ENCODE measurements at places on chromosomes 4 and X. TPM values are rescaled to one million over a fixed set of nuclear protein-coding genes. Genes with fewer than 3 reads are reported as not detected.

The DHX15 gene
- total RNA-seq = 43.2 TPM

The NEUROG2 gene
- not detected for total RNA-seq

GRCh38 chr4:68953056-68953596, 1.5 kb upstream of the UGT2A3 start:
- DNase-seq = no peak

DNA sequence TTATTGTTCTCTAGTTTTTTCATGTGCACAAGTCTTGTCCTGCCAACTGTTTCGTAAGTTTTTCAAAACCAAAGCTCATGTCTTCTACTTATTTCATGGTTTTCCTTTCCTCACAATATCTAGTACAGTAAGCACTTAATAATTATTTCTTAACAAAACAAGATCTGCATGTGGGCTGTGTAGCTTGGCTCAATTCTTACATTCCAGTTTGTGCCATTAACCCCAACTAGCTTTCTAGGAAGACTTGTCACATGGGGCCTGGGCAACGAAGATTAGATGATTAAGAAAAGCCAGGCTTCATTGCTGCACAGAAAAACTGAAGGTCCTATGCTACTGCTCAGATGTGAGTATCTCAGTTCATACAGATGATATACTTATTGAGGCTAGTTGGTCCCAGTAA, 155.3 kb upstream of the TEX13A start:
- no peak for DNase-seq

DNA sequence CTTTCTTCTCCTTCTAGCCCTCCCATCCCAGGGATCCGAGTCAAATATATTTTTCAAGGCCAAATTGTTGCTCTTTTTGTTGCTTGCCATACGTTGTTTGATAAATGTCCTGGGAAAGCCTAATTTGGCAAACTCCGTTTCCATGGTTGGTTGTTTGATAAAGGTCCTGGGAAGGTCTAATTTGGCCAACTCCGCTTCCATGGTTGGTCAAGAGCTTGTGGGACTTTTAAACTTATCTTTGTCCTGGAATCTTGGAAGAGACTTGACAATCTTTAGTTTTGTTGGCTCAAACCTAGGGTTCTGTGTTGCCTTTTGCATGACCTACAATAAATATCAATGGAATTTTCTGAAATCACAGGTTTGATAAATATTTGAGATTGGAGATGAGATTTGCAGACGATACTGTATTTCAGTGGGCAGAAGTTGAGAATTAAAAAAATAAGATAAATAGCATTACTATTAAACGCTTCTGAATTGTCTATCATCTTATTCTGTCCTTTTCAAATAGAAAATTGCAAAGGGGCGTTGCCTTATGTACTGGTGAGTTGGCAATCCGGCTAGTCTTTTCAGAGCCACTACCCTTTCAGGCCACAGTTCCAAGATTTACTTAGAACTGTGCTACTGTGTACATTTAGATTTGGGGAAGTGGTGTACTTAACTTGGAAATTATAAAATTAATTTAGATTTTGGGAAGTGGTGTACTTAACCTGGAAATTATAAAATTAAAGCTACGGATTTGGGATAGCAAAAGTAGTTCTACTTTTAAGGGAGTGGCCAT, 804 bp downstream of the OSTC start:
- DNase-seq = no peak

- DNase-seq = no peak
Measured at GRCh38 chrX:39261446-39262147, 460.3 kb downstream of the MID1IP1 start.

GRCh38 chrX:47351706-47352105, 18.7 kb upstream of the ZNF157 start:
- no peak for DNase-seq
